ENCODE measurements at places on chromosomes 4 and X.
A peak's percentile ranks its signal among the peaks of the same experiment; 100 is the strongest.

- no peak for DNase-seq
These were observed 234.8 kb downstream of the SCFD2 start for GRCh38 chr4:53130896-53131561.

- no peak for DNase-seq
These were observed 27.5 kb downstream of the POU3F4 start for GRCh38 chrX:83535417-83536196.

- DNase-seq: no peak
These were observed 209.8 kb downstream of the SPCS3 start for GRCh38 chr4:176529574-176529973.

GRCh38 chr4:54741202-54741601 lies 83.4 kb downstream of the KIT start:
- no peak for DNase-seq

GRCh38 chrX:119067023-119067739 lies 5.6 kb upstream of the CT47C1 start:
- peak; percentile 27 for DNase-seq
